HCEC 1CT (cell line): ENCODE measurements at places on chromosomes 6 and 20.

- DNase-seq: no peak
Observed at GRCh38 chr20:56928007-56928406, 298.9 kb downstream of the TFAP2C start.

GRCh38 chr6:142222022-142222421 lies 75.0 kb downstream of the VTA1 start:
- no peak for DNase-seq

- no peak for DNase-seq
Observed at GRCh38 chr20:20160520-20160919, 108.2 kb downstream of the CFAP61 start.

GRCh38 chr20:56443654-56444540 lies 24.5 kb upstream of the RTF2 start:
- no peak for DNase-seq

DNA sequence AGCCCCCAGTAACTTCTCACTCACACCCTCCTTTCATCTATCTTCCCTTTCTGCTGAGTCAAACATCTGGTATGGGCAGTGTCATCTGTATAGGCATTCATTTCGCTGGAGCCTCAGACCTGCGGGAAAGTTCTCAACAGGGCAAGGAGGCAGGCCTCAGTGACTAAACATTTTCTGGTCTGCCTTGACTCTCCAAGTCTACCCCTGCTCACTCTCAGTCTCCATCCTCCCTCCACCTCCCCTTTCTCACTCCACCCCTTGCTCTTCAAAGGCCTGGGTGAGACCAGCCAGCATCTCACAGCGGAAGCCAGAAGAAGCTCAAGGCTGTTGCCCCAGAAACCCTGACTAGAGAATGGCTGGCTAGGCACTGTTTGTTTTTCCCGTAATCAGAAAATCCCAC lies 105.0 kb upstream of the BEND6 start:
- DNase-seq: peak; percentile 83

DNA sequence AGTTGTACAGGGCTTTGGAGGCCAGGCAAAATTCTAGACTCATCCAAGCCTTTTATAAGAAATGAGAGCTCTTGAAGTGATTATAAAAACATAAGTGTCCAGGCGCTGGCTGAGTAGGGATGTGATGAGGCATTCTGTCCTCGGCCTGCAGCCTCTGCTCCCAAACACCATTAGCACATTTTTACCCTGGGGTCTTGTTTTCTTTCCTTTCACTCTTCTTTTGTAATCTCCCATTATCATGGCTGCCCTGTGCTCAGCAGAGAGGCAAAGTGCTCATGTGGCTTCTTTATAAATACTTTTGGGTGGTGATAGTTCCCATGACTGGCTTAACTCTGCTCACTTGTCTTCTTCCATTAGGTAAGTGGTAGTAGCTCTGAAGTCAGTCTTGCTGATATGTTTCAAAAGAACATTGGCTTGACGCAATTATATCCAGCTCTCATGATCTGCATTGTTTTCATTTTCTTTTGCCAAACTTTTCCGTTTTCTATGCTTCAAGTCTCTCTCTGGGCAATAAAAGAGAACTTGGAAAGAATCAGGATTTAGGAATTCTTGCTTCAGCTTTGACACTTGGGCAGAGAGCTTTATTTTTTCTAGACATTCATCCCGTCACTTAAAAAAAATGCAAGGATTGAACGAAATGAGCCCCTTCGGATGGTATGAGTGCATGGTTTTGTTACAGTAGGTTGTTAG lies 61.1 kb downstream of the CAP2 start:
- DNase-seq: peak; percentile 15

- DNase-seq: peak; percentile 92
Observed at GRCh38 chr20:9235518-9235917, 166.6 kb downstream of the PLCB4 start.

- no peak for DNase-seq
Observed at GRCh38 chr6:16045238-16045637, 83.6 kb upstream of the MYLIP start.

- DNase-seq: no peak
Observed at GRCh38 chr6:167350731-167351655, 26.1 kb downstream of the TTLL2 start.

DNA sequence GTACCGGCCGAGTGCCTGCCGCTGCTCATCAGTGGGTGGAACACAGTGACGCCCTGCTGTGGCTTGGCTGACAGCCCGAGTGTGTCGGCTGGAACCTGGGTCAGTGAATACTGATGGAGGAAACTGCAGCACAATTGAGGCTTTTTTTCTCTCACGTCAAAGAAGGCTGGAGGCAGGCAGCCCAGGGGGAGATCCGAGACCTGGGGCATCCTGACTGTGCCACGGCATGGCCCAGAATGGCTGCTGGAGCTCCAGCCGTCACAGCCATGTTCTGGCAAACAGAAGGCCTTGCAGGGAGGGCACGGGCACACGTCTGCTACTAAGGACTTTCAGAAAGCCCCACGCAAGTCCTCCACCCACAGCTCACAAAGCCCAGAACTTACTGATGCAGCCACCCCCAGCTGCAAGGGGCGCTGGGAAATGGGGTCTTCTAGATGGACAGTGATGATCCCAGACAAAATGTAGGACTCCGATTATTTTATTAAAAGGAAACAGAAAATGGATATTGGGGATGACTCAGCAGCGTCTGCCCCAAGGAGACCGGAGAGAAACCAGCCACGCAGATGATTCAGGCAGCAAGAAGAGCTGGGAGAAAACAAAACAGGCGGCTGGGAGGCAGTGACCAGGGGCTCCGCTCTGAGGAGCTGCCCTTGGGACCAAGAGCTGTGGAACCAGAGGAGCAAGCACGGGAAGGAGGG lies 140.0 kb downstream of the TAF4 start:
- DNase-seq: no peak
